ENCODE measurements at places on chromosomes 7 and 10. TPM values are rescaled to one million over a fixed set of nuclear protein-coding genes. Genes with fewer than 3 reads are reported as not detected.

PRSS37 gene
- total RNA-seq = not detected

POLR2J2 gene
- total RNA-seq = 4.7 TPM

CPED1 gene
- total RNA-seq = 94.2 TPM

ZNF777 gene
- total RNA-seq = 3.4 TPM

GBX1 gene
- not detected for total RNA-seq

MMRN2 gene
- 13.2 TPM for total RNA-seq

SNX10 gene
- total RNA-seq = 0.13 TPM

ITPRID1 gene
- total RNA-seq = not detected

ELAPOR2 gene
- 3.3 TPM for total RNA-seq

TPST1 gene
- 59.1 TPM for total RNA-seq

TFEC gene
- 0.19 TPM for total RNA-seq

ZNF92 gene
- total RNA-seq = 4.6 TPM

MKI67 gene
- total RNA-seq = 15.7 TPM

FKBP14 gene
- total RNA-seq = 31.7 TPM
